ENCODE measurements at places on chromosomes 6 and 20. TPM values are rescaled to one million over a fixed set of nuclear protein-coding genes. Genes with fewer than 3 reads are reported as not detected.

GRCh38 chr6:44035621-44036020, 91.6 kb downstream of the MRPL14 start:
- DNase-seq: peak; percentile 57

DNA sequence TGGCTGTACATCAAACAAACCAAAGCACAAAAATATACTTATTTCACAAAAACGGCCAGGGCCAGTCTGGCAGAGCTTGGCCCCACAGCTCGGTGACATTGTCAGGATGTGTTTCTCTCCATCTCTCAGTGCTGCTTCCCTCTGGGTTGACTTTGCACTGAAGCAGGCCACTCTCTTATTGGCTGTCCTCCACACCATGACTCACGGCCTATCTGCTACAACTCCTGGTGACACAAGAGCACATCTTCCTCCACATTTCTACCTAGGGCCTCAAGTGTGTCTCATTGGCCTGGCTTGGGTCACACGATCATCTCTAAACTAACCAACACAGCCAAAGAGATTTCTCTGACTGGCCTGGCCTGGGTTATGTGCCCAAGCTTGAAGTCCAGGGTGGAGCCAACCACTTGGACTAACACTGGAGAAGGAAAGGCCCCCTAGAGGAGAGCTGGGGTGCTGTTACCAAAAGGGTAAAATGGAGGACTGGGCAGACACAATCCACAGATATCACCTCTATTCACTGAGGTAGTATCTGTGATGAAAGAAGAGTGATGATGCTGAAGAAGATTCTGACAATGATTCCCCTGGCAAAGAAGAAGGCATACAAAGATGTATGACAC, 159.8 kb upstream of the TSHZ2 start:
- DNase-seq: peak; percentile 60

Gene CALHM6
- 6.9 TPM for total RNA-seq

DNA sequence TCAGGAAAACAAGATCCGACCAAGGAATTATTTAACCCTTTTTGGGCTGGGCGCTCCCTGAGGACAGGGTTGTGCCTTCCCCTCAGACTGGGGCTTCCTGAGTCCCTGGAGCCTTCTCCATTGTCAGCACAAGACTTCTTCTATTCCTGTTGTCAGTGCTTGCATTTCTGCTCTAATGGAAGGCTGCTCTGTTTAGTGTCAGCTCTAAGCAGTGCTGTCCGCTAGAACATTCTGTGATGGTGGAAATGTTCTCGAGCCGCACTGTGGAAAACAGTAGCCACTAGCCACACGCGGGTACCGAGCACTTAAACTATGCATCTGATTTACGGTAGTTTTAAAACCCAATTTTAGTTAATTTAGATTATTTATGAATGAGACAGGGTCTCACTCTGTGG, 64.0 kb downstream of the VEGFA start:
- DNase-seq: no peak

- no peak for DNase-seq
These were observed 173.8 kb upstream of the RAB32 start for GRCh38 chr6:146369866-146370265.

Gene OVOL2
- not detected for total RNA-seq

Gene KIFC1
- 130 TPM for total RNA-seq

Gene NFATC2
- total RNA-seq: 0.25 TPM

- peak; percentile 63 for DNase-seq
These were observed 59.5 kb upstream of the ARMH2 start for GRCh38 chr6:24858177-24858653.

GRCh38 chr20:5864873-5865587, 85.3 kb downstream of the TRMT6 start:
- DNase-seq: peak; percentile 80

DNA sequence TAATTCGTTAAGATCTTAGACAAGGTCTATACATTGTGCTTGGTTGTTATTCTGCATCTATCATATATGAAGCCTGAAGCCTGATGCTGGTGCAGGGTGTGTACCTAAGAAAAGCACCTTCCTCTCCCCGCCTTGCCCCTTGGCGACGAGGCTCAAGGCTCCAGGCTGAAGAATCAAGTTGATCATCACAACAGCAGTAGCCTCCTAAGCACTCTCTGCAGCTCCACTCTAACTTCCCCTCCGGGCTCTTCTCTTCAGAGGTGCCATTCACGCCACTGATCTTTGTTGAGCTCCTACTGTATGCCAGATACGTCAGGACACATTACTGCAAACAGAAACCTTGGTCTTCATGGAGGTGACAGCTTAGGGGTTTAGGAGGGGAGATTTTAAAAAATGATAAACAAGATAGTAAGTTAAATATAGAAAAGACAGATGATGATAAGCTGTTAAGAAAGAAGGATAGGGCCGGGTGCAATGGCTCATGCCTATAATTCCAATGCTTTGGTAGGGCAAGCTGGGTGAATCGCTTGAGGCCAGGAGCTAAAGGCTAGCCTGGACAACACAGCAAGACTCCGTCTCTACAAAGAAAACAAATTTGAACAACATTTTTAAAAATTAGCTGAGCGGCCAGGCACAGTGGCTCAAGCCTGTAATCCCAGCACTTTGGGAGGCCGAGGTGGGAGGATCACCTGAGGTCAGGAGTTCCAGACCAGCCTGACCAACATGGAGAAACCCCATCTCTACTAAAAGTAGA, 38.4 kb upstream of the ZNF217 start:
- DNase-seq: no peak

DNA sequence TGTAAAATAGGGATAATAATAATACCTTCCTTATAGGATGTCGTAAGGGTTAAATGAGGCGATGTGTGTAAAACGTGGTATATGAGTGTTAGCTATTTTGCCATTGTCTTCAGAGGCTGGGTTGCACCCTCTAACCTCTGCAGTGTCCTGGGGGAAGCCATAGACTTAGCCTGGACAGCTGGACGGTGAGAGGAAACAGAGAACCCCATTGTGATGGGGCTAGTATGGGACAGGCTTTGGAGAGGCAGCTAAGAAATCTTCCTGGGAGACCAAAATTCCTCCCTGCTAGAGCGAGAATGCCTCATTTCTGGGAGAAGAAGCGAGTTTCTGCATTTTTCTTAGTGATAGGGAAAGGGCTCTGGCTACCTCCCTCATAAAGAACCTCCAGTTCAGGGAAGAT, 22.8 kb downstream of the KCNB1 start:
- DNase-seq: no peak

DNA sequence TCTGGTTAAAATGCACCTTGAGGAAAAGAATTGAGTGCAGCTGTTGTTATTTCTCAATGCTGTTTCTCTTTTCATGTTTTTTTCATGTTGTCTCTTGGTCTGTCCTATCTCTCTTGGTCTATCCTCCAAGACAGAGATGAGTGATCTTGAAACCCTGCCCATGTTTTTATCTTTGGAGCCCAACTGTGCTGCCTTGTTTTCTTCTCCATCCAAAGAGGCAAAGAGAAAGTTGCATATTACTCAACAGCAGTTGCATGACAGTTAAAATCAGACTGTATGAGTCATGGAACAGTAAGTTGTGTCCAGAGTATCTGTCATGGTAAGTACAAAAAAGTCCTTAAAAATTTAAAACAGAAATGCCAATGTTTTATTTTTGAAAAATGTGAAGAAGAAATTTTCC, 26.2 kb downstream of the BCAS1 start:
- DNase-seq: peak; percentile 85

DNA sequence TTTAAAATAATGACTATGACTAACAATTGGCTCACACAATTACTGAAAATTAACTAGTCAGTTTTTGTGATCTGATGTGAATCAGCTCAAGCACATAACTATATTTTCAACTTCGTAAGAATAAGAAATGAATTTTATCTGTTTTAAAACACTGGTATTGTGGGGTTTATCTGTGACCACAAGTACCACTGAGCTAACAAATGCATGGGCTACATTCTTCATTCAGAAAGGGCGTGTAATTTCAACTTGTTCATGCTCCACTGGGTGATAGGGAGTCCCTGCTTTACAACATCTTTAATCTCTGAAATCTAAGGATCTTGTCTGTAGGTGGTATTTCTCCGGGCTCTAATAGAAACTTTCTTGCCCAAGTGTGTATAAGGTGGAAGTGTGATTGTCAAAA, 1311.5 kb upstream of the GJE1 start:
- no peak for DNase-seq

DNA sequence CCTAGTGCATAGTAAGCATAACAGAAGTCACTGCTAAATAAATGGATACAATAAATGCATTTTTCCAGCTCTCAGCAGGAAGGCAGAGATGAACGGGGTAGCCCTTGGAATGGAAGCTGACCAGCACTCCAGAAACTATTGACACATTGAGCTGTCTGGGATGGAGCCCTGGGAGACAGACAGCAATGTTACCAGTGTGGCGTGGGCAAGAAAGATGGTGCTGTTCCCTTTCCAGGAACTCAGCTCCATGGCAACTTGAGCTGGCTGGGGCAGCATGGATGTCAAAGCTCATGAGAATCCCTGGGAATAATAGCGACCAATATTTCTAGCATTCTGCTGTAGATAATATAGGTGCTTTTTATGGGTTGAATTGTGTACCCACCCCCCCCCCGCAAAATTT, 104.3 kb upstream of the PTPRT start:
- no peak for DNase-seq

- no peak for DNase-seq
These were observed 92.9 kb downstream of the FOXC1 start for GRCh38 chr6:1702580-1703051.

Gene SAMD10
- total RNA-seq: 1.2 TPM

Gene FAM217A
- not detected for total RNA-seq

GRCh38 chr6:123380257-123380656, 256.5 kb downstream of the TRDN start:
- peak; percentile 33 for DNase-seq

DNA sequence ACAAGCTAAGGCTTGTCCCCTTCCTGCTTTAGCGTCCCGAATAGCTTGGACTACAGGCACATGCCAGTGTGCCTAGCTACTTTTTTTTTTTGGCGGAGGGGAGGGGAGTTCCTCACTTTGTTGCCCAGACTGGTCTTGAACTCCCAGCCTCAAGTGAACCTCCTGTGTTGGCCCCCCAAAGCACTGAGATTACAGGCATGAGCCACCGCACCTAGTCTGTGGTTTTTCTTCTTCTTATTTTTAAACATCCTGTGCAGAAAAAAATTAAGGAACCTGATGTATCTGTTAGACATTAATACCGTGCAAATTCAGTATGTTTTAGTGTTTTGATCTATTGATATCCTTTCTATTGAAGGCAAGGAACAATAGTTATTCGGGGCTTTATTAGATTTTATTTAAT, 25.7 kb downstream of the HIVEP1 start:
- DNase-seq: no peak

DNA sequence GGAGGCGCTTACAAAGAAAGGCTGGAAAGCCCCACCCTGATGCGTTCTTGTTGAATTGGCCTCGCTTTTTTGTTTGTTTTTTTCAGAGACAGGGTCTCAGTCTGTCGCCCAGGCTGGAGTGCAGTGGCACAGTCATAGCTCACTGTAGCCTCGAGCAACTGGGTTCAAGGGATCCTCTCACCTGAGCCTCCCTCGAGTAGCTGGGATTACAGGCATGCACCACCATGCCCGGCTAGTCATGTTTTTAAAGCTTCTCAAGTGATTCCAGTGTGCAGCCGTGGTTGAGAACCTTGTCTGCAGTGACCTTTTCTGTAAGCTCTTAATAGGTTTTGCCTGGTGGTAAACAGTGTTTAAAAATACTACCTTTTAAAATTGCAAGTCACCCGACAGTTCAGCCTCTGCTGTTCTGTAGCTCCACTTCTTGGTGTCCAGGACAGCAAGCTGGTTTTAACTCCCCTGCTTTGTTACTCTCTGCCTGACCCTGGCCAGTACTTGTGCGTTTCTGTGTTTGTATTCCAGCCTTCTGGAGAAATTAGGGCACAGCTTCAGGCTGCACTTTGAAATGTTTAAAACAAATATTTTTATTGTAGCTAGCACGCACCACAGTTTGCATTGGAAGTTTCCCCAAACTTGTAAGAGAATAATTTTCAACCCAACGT, 54.4 kb downstream of the KDM1B start:
- no peak for DNase-seq

Gene LINC00237
- not detected for total RNA-seq

DNA sequence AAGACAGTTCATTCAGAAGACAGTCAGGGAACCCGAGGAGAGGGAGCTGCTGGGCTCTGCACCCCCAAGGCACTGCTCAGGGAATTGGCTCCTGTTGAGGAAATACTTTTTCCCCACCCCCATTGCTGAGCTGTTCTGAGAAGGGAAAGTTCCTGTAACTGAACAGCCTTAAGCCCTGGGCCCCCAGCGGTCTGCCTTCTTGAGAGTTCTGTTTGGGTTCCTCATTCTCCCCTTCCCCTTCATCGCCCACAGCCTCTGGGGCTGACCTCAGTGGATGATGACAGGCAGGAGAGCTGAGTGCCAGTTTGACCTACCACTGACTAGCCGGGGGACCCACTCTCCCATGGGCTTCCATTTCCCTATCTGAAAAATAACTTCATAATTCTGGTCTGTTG, 10.7 kb downstream of the HCK start:
- no peak for DNase-seq

Gene DPPA5
- total RNA-seq: not detected

GRCh38 chr20:38226553-38226952, 34.0 kb downstream of the KIAA1755 start:
- no peak for DNase-seq

Gene SNAP91
- not detected for total RNA-seq

- peak; percentile 32 for DNase-seq
These were observed 39.2 kb downstream of the TRIM27 start for GRCh38 chr6:28884423-28885131.

GRCh38 chr6:37920667-37921066, 101.1 kb downstream of the ZFAND3 start:
- DNase-seq: no peak

Gene C20orf204
- total RNA-seq: 0.02 TPM

DNA sequence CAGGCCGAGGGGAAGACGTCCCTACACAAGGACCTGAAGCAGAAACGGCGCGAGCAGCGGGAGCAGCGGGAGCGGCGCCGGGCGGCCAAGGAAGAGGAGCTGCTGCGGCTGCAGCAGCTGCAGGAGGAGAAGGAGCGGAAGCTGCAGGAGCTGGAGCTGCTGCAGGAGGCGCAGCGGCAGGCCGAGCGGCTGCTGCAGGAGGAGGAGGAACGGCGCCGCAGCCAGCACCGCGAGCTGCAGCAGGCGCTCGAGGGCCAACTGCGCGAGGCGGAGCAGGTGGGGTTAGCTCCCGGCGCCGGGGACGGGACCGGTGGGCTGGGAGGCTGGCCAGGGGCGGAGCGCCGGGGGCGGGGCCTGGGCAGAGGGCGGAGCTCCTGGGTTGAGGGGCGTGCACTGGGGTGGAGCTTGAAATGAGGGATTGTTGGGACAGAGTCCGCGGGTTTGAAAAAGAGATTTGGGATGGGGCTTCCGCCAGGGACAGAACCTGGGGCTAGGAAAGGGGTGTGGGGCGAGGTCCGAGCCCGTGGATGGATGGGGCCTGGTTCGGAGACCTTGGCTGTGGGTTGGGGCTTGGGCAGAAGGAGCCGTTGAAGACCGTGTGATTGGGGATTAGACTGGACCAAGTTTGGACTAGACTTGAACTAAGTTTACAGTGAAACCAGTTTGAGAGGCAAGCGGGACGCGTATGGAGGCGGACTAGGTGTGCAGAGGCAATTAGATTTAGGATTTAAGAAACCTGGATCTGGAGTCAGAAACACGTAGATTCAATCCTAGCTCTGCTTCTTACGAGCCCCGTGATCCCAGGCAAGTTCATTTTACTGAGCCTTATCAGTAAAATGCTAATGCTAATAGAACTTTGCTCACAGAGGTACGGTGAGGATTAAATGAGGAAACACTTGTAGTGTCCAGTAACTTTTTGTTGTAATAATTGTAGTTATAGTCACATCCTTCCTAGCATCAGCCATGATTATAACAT, 20.9 kb downstream of the DEF6 start:
- peak; percentile 90 for DNase-seq

Gene L3MBTL3
- total RNA-seq: 9.4 TPM

- no peak for DNase-seq
These were observed 79.2 kb downstream of the CBFA2T2 start for GRCh38 chr20:33568868-33569801.

- no peak for DNase-seq
These were observed 30.4 kb downstream of the IBTK start for GRCh38 chr6:82217018-82217586.

Gene HS3ST5
- total RNA-seq: not detected

Data from M059J (cell line).